ENCODE measurements at places on chromosomes 3 and 15.

- DNase-seq: no peak
Observed at GRCh38 chr15:88166082-88166993, 90.2 kb downstream of the NTRK3 start.

DNA sequence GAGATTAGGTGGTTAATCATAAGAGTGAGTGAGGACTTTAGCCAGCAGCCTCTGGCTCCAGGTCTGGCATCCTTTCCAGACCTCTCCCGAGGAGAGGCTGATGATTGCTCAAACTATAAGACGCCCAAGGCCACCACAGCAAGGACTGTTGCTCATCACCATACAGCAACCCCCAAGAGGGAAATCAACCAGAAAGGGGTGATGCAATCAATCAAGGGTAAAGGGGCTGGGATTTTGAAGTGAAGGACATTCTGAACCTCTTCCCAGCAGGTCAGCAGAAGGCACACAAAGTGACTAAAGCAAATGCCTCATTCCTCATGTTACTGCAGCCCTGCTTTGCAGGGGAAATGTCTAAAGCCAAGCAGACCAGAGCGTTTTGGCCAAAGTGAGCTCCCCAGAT, 247.3 kb upstream of the IGF1R start:
- DNase-seq: no peak

- DNase-seq: no peak
Observed at GRCh38 chr3:42096796-42097565, 5.8 kb downstream of the TRAK1 start.

GRCh38 chr15:90230071-90230494, 3.7 kb downstream of the CIB1 start:
- no peak for DNase-seq

DNA sequence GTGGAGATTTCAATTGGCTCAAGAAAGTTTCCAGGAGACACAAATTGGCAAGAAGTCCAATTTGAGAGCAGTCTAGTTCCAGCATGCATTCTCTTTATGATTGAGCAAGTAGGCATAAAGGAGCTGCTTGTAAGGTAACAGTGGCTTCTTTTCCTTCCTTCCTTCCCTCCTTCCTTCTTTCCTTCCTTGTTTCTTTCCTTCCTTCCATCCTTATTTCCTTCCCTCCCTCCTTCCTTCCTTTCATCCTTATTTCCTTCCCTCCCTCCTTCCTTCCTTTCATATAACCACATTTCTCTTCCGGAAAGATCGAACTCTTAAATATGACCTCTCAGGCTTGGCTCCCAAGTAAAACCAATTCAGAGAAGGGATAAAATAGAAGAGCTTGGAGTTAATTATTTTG, 29.4 kb upstream of the ATP11B start:
- no peak for DNase-seq

DNA sequence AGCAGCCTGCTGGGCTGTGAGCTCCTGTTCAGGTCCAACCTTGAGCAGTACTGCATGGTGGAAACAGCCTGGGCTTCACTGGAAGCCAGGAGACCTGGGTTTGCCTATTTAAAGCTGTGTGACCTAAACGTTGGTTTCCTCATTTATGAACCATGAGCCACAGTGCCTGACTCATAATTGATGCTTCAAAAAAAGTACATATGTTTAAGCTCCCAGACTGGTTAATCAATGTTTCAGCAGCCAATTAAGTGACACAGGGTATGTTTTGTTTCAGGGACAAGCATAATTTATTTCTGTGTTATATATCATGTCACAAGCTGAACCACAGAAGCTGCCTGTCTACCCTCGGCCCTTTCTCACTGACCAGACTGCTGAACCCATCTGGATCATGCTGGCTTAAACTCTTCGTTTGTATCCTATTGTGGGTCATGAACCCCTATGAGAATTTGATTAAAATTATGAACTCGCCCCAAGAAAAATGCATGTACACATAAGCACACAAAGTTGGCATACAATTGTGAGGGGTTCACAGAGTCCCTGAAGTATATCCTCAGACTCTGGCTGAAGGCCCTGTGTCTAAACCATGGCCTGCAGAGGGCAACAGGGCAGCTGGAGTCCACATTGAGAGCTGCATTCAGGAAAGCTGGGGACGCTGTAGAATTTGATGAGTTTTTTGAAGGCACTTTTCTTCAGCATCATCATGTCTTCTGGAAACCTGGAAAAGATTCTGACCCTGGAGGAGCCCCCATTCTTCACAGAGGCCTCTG, 23.7 kb downstream of the HDC start:
- no peak for DNase-seq

- DNase-seq: peak; percentile 7
Observed at GRCh38 chr15:70245932-70246622, 148.4 kb upstream of the TLE3 start.

GRCh38 chr15:80550908-80551260, 144.2 kb upstream of the ABHD17C start:
- DNase-seq: no peak

GRCh38 chr15:70268698-70269251, 171.1 kb upstream of the TLE3 start:
- DNase-seq: no peak

- DNase-seq: no peak
Observed at GRCh38 chr15:27725731-27726130, 373.4 kb downstream of the OCA2 start.

DNA sequence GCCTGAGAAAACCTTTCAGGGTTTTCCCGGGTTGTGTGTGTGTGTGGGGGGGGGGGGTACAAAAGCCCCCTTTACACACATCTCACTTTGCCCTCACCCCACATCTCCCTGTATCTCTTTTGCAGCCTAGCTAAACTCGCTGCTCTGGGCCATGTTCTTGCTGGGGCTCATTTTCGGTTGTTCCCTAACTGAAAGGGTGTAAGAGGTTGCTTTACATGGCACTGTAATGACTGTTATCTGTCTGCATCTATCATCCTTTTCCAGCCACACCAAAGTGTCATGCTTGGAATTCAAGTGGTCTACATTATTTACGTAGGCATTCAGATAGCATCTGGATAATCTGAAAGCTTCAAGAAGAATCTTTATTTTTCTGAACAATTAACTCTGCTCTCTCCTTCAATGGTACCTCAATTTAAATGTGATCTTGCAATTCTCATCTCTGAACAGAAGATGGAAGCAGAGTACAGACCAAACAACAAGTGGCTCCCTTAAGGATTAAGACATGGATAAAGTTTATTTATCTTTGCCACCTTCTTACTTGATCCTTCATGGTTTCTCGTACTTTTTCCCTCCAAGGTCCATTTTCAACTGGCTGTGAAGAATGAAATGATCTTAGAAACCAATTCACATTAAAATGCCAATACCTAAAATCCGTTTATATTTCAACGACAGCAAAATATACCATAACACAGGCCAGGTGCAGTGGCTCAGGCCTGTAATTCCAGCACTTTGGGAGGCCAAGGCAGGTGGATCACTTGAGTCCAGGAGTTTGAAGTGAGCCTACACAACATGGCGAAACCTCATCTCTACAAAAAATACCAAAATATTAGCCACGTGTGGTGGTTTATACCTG, 34.9 kb downstream of the DCLK3 start:
- DNase-seq: peak; percentile 21

DNA sequence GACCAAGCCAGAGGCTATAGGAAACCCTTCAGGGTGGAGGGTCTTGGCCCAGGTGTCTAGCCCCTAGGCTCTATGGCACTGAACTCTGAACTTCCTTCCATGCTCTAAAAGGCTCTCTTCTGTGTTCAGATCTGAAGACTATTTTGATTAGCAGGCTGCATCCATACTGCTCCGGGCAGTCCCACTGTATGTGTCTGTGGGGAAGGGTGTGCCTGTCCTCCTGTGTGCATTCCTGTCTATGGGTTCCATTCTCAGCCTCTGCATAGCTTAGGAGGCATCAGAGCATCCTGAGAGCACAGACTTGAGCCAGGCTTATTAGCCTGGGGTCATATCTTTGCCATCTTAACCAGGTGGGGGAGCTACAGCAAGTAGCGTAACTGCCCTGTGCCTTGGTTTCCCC, 38.0 kb downstream of the EXOG start:
- no peak for DNase-seq

- no peak for DNase-seq
Observed at GRCh38 chr3:132407025-132407424, 10.3 kb upstream of the DNAJC13 start.

DNA sequence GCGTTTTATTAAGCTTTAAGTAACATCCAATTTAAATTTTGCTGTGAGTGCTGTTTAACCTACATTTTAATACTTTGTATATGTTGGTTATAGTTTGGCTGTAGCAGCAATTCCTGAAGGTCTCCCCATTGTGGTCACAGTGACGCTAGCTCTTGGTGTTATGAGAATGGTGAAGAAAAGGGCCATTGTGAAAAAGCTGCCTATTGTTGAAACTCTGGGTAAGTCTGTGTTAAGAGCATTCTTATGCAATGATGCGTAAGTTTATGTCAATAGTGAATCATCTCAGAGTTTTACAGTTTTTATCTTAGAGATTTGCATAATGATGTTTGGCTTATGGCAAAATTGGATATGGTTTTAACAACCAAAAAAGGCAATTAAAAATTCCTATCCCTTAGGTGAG, 62.7 kb downstream of the ASTE1 start:
- no peak for DNase-seq

DNA sequence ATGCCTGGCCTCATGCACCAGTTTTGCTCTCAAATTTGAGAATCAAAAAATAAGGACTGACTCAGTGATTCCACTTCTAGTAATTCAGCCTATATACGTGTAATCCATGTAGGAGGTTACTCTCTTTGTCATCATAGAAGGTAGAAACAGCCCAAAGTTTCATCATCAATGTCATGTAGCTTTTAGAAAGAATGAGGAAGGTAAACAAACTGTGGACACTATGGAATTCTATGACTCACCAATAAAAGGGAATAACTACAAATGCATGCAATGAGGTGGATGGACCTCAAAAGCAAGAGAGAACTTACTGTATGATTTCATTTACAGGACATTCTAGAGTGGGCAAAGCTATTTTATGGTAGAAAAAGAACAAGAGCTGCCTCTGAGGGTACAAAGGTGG, 93.2 kb upstream of the LRIG1 start:
- no peak for DNase-seq

DNA sequence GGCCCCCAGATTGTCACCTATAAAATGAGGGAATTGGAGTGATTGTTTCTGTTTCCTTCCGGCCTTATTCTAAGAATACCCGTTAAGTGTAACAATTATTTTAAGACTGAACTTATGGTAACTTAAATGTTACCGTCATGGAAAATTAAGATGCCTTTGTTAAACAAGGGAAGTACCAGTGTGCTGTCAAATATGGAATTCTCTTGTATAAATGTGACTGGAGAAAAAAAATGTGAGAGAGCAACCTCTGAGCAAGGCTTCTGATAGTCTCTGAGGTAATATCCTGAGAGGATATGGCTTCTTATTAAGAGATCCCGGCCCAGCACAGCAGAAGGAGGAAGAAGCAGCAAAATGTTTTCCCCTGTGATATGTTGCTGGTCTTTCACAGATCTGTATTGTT, 480.7 kb upstream of the ADAMTS9 start:
- DNase-seq: no peak

GRCh38 chr3:173096994-173097785, 43.8 kb downstream of the SPATA16 start:
- no peak for DNase-seq

GRCh38 chr3:36991923-36992805, 767 bp downstream of the EPM2AIP1 start:
- peak; percentile 29 for DNase-seq

GRCh38 chr3:187926620-187927019, 181.4 kb upstream of the BCL6 start:
- no peak for DNase-seq

- no peak for DNase-seq
Observed at GRCh38 chr3:174440253-174440701, 418.9 kb upstream of the NAALADL2 start.

GRCh38 chr15:99085413-99086326, 19.2 kb upstream of the SYNM start:
- DNase-seq: no peak

DNA sequence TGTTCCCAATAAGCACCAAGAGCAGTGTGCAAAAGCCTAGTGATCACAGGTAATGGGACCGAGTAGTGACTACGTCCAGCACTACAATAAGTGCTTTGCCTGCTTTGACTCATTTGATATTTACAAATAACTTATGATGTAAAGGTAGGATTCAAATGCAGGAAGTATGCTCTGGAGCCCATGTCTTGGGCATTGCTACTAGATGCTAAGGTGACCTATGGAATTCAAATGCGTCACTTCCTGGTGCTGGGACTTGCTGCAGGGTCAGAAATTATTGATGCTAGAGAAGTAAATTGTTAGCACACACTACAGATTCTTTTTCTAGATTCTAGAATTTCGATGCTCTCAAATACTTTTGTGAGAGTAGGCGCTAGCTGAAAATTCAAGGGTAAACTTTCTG, 101.2 kb upstream of the TSC22D2 start:
- DNase-seq: no peak

DNA sequence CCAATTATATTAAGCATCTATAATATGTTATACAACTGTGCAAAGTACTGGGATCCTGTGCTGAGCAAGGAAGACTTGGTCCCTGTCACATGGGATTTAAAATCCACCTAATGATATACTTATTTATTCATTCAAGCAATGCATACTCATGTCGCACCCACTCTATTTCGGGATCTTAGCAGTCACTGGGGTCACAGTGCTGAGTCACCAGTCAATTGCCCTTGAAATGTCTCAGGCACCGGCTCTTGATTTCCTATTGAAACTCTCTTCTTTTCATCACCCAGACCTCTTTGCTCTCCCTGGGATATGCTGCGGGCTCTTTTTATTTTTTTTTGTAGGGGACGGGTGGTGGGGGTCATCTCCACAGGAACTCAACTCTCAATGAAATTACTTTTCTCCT, 194.5 kb upstream of the GAP43 start:
- no peak for DNase-seq
